Activated naive CD4-positive, alpha-beta T cell treated with anti-CD3 and anti-CD28 coated beads for 36 hours (primary cell): ENCODE measurements at places on chromosomes 16 and 17. TPM values are rescaled to one million over a fixed set of nuclear protein-coding genes. Genes with fewer than 3 reads are reported as not detected.

DNA sequence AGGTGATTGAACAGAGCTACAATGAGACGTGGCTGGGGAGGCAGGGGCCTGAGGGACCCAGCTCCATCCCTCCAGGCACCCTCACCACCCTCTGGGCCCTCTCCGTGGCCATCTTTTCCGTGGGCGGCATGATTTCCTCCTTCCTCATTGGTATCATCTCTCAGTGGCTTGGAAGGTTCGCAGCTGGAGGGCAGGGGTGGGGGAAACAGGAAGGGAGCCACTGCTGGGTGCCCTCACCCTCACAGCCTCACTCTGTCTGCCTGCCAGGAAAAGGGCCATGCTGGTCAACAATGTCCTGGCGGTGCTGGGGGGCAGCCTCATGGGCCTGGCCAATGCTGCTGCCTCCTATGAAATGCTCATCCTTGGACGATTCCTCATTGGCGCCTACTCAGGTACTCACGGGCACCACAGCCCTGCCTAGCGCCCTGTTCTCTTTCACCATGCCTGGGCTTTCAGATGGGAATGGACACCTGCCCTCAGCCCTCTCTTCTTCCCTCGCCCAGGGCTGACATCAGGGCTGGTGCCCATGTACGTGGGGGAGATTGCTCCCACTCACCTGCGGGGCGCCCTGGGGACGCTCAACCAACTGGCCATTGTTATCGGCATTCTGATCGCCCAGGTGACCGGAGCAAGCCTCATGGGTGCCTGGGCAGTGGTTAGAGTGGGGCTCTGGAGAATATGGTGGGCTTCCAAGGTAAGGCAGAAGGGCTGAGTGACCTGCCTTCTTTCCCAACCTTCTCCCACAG lies 2.1 kb downstream of the SLC2A4 start:
- no peak for DNase-seq
- H3K4me3 ChIP-seq, result no peak overlapping the region
- H3K4me1 ChIP-seq, result peaks cover 20% of the 10 kb centered on the region

DNA sequence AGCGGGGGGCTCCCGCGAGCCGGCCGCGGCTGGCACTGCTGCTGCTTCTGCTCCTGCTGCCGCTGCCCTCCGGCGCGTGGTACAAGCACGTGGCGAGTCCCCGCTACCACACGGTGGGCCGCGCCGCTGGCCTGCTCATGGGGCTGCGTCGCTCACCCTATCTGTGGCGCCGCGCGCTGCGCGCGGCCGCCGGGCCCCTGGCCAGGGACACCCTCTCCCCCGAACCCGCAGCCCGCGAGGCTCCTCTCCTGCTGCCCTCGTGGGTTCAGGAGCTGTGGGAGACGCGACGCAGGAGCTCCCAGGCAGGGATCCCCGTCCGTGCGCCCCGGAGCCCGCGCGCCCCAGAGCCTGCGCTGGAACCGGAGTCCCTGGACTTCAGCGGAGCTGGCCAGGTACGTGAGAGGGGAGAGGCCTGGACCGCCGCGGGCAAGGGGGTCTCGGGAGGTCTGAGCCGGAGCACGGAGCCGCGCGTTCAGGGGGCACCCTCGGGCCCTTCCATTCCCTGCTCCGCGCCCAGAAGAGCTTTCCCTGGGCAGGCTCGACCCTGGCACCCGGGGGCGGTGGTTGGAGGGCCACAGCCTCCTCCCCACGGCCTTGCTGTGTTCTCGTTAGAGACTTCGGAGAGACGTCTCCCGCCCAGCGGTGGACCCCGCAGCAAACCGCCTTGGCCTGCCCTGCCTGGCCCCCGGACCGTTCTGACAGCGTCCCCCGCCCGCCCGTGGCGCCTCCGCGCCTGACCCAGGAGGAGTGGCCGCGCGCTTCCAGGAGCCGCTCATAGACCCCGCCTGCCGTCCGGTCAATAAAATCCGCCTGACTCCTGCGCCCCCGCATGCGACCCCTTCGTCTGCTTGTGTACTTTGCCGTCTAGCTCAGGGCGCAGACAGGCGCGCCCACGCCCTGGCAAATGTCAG lies 591 bp downstream of the NPW start:
- peaks cover 26% of the 10 kb centered on the region for H3K27me3 ChIP-seq
- no peaks in the 10 kb centered on the region for H3K36me3 ChIP-seq
- H3K4me3 ChIP-seq, result no peak overlapping the region
- H3K4me1 ChIP-seq, result peaks cover 12% of the 10 kb centered on the region
- no peak overlapping the region for H3K27ac ChIP-seq
- DNase-seq, result no peak

- DNase-seq, result no peak
- H3K36me3 ChIP-seq, result no peaks in the 10 kb centered on the region
- no peak overlapping the region for H3K27ac ChIP-seq
Observed at GRCh38 chr16:57341441-57342303, 16.9 kb upstream of the CCL22 start.

CPHXL2 gene
- not detected for total RNA-seq

DNA sequence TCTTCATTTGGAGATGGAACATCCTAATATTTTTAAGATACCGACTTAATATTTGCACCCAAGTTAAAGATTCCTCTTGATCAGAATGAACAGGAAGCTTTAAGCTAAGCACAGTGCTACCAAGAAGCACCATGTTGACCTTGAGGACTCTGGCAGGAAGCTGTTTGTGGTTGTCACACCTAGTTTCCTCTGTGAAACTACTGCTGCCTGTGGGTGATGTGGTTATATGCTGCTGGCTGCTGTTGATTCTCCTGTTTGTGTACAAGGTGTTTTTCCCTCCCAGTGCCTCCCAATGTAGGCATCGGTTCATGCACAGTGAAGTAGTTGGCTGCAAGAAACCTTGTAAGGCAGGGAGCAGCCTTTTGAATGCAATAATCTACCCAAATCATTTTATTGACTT lies 23.4 kb downstream of the RBL2 start:
- H3K4me3 ChIP-seq, result peak overlapping the region; percentile 57
- H3K36me3 ChIP-seq, result peaks cover 59% of the 10 kb centered on the region
- no peaks in the 10 kb centered on the region for H3K27me3 ChIP-seq
- H3K4me1 ChIP-seq, result peaks cover 86% of the 10 kb centered on the region

MYH2 gene
- total RNA-seq, result not detected

CD19 gene
- total RNA-seq, result 0.19 TPM

- peak overlapping the region; percentile 46 for H3K4me3 ChIP-seq
- DNase-seq, result no peak
- no peaks in the 10 kb centered on the region for H3K36me3 ChIP-seq
- H3K4me1 ChIP-seq, result peaks cover 18% of the 10 kb centered on the region
- peak overlapping the region; percentile 50 for H3K27ac ChIP-seq
Observed at GRCh38 chr17:79745641-79746105, 14.9 kb downstream of the ENPP7 start.

GRCh38 chr16:12268606-12269005 lies 292.1 kb downstream of the SNX29 start:
- H3K27me3 ChIP-seq, result no peaks in the 10 kb centered on the region
- H3K4me3 ChIP-seq, result no peak overlapping the region
- peaks cover 2% of the 10 kb centered on the region for H3K36me3 ChIP-seq
- DNase-seq, result no peak
- no peak overlapping the region for H3K27ac ChIP-seq

KRTAP9-8 gene
- total RNA-seq, result not detected

DNA sequence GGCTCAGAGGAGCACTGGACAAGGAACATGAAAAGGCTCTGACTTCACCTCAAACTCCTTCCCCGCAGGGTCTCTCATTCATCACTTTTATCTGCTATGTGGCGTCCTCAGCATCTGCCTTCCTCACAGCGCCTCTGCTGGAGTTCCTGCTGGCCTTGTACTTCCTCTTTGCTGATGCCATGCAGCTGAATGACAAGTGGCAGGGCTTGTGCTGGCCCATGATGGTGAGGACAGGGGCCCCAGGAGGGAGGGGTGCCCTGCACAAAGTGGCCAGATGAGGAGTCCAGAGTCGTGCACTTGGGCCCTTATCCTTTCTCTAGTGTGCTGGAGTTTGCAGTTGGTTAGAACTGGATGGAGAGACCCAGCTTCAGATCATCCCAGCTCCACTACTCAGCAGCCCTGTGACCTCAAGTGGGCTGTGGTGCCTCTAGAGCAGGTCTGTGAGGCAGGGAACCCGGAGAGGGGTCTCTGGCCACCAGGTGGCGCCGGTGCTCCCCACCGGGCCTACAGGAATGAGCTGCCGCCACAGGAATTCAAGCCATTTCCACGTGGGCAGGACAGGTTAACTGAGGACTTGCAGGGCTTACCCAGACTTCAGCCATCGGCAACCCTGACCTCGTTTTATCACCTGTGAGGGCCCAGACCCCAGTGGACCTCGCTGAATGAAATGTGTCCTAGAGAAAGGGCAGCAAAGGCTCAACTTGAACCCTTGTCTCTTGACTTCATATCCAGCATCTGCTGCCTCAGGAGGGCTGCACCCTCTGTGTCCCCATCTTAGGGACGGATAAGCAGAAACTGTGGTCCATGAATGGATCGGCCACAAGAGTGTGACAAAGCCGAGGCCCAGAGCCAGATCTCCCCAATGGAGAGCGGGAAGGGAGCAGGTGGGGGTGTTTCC lies 4.0 kb downstream of the CMTM3 start:
- peak; percentile 89 for DNase-seq
- no peak overlapping the region for H3K27ac ChIP-seq
- peaks cover 16% of the 10 kb centered on the region for H3K36me3 ChIP-seq
- H3K4me3 ChIP-seq, result no peak overlapping the region
- H3K27me3 ChIP-seq, result no peaks in the 10 kb centered on the region

GRCh38 chr16:4790261-4790660 lies 2.1 kb upstream of the SEPTIN12 start:
- no peak overlapping the region for H3K27ac ChIP-seq
- H3K27me3 ChIP-seq, result no peaks in the 10 kb centered on the region
- H3K36me3 ChIP-seq, result no peaks in the 10 kb centered on the region
- no peak overlapping the region for H3K4me3 ChIP-seq
- no peaks in the 10 kb centered on the region for H3K4me1 ChIP-seq

CCDC200 gene
- not detected for total RNA-seq

GRCh38 chr17:20276421-20276820 lies 190.9 kb downstream of the LGALS9B start:
- no peaks in the 10 kb centered on the region for H3K27me3 ChIP-seq
- no peak overlapping the region for H3K4me3 ChIP-seq
- H3K4me1 ChIP-seq, result peaks cover 86% of the 10 kb centered on the region
- peaks cover 3% of the 10 kb centered on the region for H3K36me3 ChIP-seq

GRCh38 chr16:56121156-56121500 lies 70.2 kb upstream of the GNAO1 start:
- H3K4me3 ChIP-seq, result no peak overlapping the region
- H3K27ac ChIP-seq, result no peak overlapping the region
- H3K4me1 ChIP-seq, result peaks cover 5% of the 10 kb centered on the region

DNA sequence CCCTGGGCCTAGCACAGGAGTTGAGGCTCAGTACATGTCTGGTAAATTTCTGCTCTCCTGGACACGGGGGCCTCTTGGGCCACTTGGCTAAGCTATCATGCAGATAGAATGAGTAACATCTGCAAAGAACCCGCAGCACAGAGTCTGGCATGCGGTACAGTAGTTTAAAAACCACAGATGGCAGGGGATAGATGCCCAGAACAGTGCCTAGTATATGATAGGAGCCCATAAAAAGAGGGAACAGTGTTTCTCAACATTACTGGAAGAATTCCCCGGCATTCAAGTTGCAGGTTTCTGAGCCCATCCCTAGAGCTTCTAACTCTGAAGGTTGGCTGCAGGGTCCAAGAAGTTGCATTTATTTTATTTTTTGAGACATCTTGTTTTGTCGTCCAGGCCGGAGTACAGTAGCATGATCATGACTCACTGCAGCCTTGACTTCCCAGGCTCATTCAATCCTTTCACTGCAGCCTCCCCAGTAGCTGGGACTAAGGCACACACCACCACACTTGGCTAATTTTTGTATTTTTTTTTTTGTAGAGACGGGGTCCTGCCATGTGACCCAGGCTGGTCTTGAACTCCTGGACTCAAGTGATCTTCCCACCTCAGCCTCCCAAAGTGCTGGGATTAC lies 5.8 kb downstream of the CDIPT start:
- peaks cover 7% of the 10 kb centered on the region for H3K36me3 ChIP-seq
- H3K4me3 ChIP-seq, result no peak overlapping the region
- no peaks in the 10 kb centered on the region for H3K27me3 ChIP-seq
- DNase-seq, result no peak
- peaks cover 19% of the 10 kb centered on the region for H3K4me1 ChIP-seq

EPX gene
- total RNA-seq, result not detected

KRTAP4-1 gene
- not detected for total RNA-seq

DNA sequence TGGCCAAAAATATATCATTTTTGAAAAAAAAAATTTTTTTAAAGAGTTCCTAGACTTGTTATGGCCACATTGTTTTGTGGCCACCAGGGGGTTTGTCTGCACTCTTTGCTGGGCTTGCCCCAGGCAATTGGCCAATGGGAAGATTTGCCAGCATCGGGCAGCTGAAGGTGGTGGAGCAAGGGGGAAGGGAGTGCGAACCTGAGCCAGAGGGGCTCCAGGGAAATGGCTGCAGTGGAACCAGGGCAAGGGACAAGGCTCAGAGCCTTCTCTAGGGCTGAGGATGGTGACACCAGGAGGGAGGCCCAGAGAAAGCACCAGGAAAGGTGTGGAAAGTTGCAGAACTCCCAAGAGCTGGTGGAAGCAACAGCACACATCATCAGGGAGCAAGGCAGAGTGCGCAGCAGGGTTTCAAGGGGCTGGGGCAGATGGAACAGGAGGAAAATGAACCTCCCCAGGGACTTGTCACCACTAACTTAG lies 15.5 kb upstream of the CMIP start:
- no peak overlapping the region for H3K4me3 ChIP-seq
- H3K27me3 ChIP-seq, result no peaks in the 10 kb centered on the region
- no peaks in the 10 kb centered on the region for H3K36me3 ChIP-seq

DNA sequence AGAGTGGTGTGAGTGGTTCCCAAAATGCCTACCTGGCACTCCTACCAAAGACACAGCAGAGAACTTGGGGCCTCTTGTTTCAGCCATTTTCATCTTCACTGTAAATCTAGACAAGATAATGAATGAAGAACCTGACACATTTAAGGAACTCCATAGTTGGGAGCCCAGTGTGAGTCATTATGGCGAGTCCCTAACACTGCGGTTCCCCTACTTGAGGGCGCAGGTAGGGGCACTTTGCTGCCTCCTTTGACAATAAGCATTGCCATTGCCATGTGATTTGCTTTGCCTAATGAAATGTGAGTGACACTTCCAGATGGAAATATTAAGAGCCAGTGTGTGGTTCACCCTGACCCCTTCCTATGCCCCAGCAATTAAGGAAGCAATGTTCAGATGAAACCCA lies 517.6 kb downstream of the MAF start:
- H3K27ac ChIP-seq, result no peak overlapping the region
- peak; percentile 43 for DNase-seq
- H3K27me3 ChIP-seq, result peaks cover 3% of the 10 kb centered on the region
